ENCODE measurements at places on chromosomes 3 and 15. TPM values are rescaled to one million over a fixed set of nuclear protein-coding genes. Genes with fewer than 3 reads are reported as not detected.

The RBP2 gene
- not detected for polyA plus RNA-seq

The SEC22A gene
- 11.0 TPM for polyA plus RNA-seq

The GOLGA6D gene
- not detected for polyA plus RNA-seq

The PSTPIP1 gene
- polyA plus RNA-seq = 183 TPM

The RBPMS2 gene
- not detected for polyA plus RNA-seq

The CPB1 gene
- polyA plus RNA-seq = not detected

GRCh38 chr15:74339371-74339770 is 28.1 kb downstream of the CYP11A1 start:
- H3K4me3 ChIP-seq = no peak overlapping the region
- no peak for DNase-seq
- H3K4me1 ChIP-seq = peaks cover 13% of the 10 kb centered on the region
- H3K36me3 ChIP-seq = no peaks in the 10 kb centered on the region

DNA sequence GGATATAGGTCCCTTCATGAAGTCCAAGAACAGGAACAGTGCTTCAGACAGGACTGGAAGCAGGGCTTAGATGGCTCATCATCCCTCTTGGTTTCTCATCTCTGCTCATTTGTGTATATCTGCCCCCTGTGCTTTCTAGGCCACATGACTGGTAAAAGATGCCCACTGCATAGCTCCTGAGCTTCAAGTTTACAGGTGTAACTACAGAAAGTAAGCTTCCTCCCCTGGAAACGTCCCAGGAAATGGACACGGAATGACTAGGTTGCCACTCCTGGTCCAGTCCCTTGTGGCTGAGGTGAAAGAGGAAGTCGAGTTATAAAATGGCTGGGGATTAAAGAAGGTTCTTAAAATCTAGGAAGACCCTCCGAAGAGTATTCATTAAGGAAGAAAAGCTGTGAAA is 32.5 kb downstream of the MYO5A start:
- peaks cover 14% of the 10 kb centered on the region for H3K4me1 ChIP-seq
- H3K27ac ChIP-seq = peak overlapping the region; percentile 67
- DNase-seq = no peak
- H3K36me3 ChIP-seq = no peaks in the 10 kb centered on the region

- H3K4me1 ChIP-seq = no peaks in the 10 kb centered on the region
- no peak for DNase-seq
- H3K27ac ChIP-seq = no peak overlapping the region
- no peaks in the 10 kb centered on the region for H3K27me3 ChIP-seq
- H3K4me3 ChIP-seq = no peak overlapping the region
- no peaks in the 10 kb centered on the region for H3K36me3 ChIP-seq
These were observed 605.4 kb downstream of the FGF12 start for GRCh38 chr3:192121923-192122322.

GRCh38 chr3:72426618-72427397 is 421.4 kb downstream of the SHQ1 start:
- peaks cover 4% of the 10 kb centered on the region for H3K36me3 ChIP-seq
- no peak overlapping the region for H3K4me3 ChIP-seq
- peaks cover 14% of the 10 kb centered on the region for H3K4me1 ChIP-seq
- peak; percentile 12 for DNase-seq

DNA sequence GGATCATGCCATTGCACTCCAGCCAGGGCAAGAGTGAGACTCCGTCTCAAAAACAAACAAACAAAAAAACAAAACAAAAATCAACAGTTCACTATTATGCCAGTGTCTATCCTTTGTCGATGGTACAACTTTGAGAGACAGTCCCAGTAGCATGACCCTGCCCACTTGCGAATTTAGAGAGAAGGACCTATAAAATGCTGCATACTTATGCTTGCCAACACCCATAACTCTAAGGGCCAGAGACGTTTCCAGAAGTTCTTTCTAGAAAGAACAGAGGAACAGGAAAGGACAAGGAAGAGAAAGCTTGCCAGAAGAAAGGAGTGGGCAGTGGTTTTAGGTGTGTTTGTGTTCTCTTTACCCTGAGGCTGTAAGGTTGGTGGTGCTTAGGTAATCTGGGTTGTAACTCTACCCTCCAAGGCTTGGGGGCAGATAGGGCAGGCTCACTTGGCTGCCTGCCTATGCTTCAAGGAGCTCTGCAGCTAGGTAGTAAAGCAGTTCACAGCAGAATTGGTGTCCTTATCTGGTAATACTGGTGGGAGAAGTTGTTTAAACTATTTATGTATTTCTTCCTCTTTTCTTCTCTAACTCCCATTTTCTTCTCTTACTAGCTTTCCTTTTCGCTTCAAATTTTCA is 50.6 kb upstream of the SPPL2A start:
- peaks cover 2% of the 10 kb centered on the region for H3K27me3 ChIP-seq
- H3K36me3 ChIP-seq = no peaks in the 10 kb centered on the region
- H3K4me3 ChIP-seq = no peak overlapping the region

DNA sequence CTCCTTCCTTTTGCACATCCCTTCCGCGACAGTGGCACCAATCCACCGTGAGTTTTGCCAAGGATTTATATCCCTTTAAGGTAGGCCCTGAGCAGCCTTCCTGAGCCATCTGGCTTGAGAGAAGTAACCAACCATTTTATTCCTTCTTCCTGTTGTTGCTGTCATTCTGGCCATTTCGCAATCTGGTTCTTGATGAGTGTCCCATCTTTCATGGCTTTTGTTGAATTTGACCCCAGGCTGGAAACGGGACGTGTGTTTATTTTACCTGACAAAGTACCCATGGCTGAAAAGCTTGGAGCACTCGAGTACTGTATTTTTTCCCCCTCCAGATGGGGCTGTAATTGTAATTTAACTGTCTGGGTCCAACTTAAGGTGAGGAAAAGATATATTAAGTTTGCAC is 173.4 kb downstream of the WNT5A start:
- H3K4me3 ChIP-seq = no peak overlapping the region
- no peaks in the 10 kb centered on the region for H3K27me3 ChIP-seq
- no peak for DNase-seq
- no peaks in the 10 kb centered on the region for H3K36me3 ChIP-seq
- H3K4me1 ChIP-seq = no peaks in the 10 kb centered on the region

- no peak for DNase-seq
- H3K4me1 ChIP-seq = no peaks in the 10 kb centered on the region
- H3K27ac ChIP-seq = no peak overlapping the region
- no peaks in the 10 kb centered on the region for H3K36me3 ChIP-seq
- no peak overlapping the region for H3K4me3 ChIP-seq
- H3K27me3 ChIP-seq = no peaks in the 10 kb centered on the region
These were observed 156.8 kb downstream of the ATP10A start for GRCh38 chr15:25706176-25706955.

- DNase-seq = no peak
- H3K4me3 ChIP-seq = no peak overlapping the region
- H3K27me3 ChIP-seq = no peaks in the 10 kb centered on the region
- no peak overlapping the region for H3K27ac ChIP-seq
These were observed 369.3 kb downstream of the LPP start for GRCh38 chr3:188523291-188523690.

GRCh38 chr3:98482717-98483482 is 14.6 kb upstream of the OR5K2 start:
- no peak overlapping the region for H3K4me3 ChIP-seq
- H3K4me1 ChIP-seq = no peaks in the 10 kb centered on the region
- no peaks in the 10 kb centered on the region for H3K36me3 ChIP-seq
- no peak for DNase-seq
- no peaks in the 10 kb centered on the region for H3K27me3 ChIP-seq

All from CD14-positive monocyte (primary cell).